Stimulated activated CD4-positive, alpha-beta T cell treated with anti-CD3 and anti-CD28 coated beads, TNF-alpha, amount 100 ng/mL, for 1 hour (primary cell): ENCODE measurements at places on chromosomes 1 and 21.

DNA sequence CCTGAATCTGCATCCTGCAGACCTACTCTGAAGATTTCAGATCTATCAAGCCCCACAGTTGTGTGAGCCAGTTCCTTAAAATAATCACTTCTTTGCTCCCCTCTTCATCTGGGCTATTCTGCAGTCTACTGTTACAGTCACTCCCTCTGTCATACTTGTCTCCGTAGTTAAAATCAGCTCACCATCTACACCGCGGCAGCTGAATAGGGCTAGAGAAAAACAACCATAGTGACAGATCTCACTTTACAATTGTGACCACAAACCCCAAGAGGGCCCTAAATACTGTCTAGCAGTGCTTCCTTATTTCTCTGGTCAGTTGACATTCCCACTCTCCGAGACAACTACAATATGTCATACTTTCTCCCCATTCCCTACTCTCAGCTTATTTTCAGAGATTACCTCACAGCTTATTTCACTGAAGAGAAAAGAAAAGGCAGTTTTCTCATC, 12.9 kb downstream of the DESI2 start:
- no peak for DNase-seq

- DNase-seq: no peak
Measured at GRCh38 chr1:197129698-197130097, 16.8 kb downstream of the ASPM start.

DNA sequence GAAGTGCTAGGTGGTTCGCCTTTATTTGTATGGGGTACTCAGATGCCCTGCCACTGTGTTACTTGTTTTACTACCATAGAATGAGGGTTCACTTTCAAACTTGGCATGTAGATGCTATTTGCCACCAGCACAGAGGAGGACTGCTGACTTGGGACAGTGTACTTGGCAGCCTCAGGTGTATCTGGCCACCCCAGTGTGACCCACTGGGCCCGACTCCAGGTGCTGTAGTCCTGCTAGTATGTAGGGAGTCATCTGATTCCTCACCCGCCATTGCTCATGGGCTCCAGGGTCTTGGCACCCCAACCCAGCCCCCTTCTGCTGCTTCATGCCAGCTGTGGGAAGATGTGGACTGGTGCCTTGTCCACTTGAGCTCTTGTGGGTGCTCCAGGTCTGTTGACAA, 40.0 kb downstream of the ZNF678 start:
- no peak for DNase-seq

GRCh38 chr1:61050541-61051442, 31.6 kb upstream of the NFIA start:
- no peak for DNase-seq

- DNase-seq: no peak
Measured at GRCh38 chr21:24225431-24225830, 1381.8 kb downstream of the MRPL39 start.

DNA sequence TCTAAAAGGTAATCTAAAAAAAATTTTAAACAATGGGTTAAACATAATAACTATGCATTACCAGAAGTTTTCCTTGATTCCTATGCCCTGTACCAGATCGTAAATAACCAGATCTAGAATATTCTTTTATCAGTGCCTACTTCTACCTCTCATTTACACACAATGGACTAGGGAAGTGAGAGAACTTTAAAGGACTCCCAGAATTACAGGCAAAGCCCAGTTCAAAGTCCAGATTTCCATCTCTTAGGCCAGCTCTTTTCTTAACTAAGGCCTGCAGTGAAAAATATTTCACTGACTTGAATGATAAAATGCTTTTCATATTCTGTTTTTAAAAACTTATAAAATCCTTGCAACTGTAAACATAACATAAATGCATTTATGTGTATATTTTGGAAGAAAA, 32.6 kb downstream of the ESRRG start:
- DNase-seq: no peak

DNA sequence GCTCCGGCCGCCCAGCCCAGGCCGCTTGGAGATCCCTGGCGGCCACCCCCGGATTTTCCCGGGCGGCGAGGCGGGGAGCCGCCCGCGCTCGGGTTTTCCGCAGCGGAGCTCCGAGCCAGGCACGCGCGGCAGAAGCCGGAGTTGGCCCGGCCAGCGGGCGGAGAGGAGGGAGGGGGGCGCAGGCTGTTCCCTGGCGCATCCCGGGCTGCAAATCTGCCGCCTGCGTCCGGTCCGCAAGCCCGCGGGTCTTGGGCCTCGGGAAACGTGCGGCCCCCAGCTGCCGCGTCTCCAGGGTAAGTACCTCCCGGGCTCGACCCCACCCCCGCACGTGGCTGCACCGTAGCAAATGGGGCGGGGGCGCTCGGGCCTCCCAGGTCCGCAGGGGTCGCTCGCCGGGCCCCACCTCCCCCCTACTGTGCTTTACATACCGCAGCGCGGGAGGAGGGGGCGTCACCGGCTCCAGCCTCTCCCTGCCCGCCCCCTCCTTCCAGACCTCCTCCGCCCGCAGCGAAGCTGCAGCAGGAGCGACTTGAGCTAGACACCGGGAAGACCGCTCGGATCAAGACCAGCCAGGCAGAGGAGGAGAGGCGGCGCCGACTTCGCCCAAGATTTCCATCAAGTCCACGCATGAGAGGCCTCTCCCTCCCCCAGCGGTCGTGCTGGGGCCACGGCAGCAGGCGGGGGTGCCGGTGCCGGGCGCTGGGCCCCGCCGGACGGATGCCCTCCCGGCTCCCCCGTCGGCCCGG, 1.6 kb downstream of the TMEM200B start:
- DNase-seq: no peak

- DNase-seq: no peak
Measured at GRCh38 chr1:6517435-6517851, 26.0 kb upstream of the PLEKHG5 start.

DNA sequence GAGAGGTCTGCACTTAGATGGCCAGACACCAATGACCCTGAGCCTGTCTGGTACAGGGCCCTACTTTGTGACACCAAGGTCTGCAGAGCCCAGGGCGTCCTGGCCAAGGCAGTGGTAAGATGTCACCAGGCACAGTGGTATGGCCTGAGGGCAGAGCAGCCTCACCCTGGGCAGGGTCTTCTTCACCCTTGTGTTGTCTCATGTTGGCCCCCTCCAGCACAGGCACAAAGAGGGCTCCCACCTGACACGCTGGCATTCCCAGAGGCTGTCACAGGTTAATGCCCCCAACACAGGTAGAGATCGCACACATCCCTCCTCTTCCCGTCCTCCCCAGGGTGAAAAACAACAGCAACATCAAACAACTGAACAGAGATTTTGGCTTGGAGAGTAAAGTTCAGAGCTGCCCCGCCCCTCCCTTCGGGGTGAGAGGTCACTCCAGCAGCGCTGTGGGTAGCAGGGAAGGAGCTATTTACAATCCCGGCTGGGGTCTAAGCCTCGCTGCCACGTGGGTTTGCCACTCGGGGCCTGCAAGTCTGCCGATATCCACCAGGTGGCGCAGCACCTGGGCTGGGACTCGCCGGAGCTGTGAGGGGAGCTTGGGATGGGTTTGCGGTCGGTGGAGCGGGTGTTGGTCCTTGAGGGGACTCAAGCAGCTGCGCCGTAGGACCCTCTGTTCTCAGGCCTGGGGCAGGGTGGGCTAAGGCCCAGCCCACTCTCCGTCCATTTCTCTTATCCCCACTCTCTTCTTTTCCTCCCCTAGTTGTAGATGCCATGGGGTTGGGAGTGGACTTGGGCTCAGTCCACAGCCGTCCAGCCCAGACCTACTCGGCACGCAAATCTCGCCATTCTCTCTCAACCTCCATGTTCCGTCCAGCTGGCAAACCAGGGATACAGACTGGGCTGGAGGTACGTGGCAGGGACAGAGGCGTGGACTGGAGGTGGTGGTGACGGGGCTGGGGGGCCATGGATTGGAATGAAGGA, 12.7 kb downstream of the EFNA3 start:
- peak; percentile 78 for DNase-seq

DNA sequence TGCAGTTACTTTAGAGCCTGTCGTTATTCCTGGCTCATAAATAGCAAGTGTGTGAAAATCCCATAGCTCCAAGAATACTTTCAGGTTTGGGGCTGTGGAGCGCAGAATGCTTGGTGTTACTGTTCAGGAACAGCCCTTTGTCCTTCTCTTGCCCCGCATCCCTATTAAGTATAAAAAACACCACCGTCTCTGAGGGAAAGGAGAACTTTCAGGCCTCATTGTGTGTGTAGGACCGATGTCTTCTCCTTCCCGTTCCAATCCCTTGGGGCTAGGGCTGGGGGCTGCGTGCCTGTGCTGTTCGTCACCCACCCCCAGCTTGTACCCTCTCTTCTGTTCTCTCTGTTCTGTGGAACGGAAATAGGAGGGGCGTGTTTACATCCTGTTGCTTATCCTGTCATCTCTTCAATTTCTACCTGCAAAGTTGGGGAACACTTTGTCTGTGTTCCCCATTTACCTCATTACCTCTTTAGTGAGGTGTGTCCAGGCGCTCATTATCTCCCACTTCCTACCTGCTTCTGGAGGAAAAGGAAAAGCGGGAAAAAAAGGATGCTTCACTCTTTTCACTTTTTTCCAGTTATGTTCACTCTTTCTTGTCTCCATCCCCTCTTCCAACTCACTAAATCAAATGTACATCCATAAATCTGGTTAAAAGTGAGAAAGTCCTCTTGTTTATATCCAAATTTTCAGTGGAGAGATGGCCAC, 788 bp upstream of the TXNIP start:
- no peak for DNase-seq

DNA sequence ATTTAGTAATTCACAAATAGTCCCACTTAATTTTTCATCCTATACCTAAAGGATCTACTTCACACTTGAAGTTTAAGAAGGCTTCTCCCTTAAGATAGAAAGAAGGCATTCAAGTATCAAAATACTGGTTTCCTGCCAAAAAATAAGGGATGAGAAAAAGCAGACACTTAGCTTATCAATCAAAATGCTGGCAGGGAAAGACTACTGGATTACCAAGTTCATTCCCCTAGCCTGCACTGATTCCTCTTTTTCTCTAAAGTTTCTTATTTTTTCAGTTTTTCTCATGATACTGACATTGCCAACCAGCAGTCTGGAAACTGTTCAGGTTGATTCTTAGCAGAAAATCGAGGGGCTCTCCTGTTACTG, 204.6 kb downstream of the GABPA start:
- no peak for DNase-seq

DNA sequence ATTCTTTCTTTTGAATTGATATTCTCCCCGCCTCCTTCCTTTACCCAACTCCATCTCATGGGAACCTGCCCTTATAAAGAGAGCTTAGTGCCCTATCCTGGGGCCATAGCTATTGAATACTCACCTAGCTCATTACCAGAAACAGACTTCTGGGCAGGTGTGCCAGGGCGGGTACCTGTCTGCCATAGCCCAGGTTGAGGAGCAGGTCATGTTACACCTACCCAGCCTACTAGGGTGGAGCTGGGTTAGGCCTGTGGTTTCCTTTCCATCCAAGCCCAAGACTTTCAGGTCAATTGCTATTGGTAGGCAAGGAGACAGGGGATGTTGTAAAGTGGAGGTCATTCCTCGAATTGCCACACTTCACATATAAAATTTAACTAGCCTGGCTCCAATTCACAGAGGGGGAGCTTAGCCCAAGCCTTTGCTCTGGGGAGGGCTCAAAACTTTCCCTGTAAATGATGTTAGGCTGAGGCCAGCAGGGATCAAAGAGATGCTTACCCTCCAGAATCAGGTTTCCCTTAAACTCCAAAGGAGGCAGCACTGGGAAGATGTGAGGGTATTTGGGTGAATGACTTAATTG, 87.1 kb upstream of the IPO9 start:
- DNase-seq: no peak

DNA sequence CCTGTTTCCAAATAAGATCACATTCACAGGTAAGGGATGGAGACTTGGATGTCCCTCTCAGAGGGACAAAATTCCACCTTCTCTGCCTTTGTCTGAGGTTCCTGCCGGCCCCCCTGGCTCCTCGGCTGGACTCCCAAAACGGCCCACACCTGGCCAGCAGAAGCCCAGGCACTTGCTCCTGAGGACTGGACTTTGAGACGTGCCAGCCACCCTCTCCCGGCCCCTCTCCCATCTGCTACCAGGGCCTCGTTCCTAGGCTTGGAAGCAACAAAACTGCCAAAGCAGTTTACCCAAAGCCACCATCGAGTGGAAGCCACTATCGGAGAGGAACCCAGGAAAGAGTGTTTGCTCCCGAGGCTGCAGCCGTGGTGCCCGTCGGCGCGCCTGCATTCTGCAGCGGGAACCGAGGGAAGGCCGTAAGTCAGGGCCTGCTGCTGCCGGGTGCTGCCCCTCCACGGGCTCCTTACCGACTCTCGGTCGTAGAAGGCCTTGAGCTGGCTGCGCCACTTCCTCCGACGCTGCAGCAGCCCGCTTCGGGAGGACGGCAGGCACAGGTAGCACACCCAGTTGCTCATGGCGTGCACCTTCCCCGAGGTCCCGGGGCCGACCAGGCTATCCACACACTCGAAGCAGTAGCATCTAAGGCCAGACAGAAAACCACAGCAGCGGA, 3.5 kb downstream of the DNMT3L start:
- no peak for DNase-seq

DNA sequence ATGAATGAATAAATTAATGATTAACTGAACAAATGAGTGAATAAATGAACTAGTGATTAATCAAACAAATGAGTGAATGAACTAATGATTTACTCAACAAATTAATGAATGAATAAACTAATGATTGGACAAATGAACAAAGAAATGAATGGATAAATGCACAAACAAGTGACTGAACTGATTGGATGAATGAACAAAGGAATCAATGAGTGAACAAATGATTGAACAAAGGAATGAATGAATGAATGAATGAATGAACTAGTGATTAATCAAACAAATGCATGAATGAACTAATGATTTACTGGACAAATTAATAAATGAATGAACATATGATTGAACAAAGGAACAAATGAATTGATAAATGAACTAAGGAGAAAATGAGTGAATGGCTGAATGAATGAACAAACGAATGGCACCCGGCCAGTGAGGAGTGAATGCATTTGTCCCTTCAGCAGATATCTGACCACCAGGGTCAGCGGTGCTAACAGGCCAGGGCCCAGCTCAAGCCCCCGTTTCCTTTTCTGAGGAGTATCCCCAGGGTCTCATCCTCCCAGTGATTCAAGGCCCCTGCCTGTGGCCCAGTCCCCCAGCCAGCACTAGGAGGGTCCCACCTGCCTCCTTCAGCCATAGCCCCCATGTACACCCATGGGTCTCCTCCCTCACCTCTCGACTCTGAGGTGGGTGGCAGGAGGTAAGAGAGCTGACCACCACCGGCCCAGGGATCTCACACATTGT, 49.9 kb downstream of the WNT9A start:
- no peak for DNase-seq

- peak; percentile 32 for DNase-seq
Measured at GRCh38 chr1:35577071-35577998, 4.2 kb downstream of the TFAP2E start.

- no peak for DNase-seq
Measured at GRCh38 chr1:67604778-67605177, 80.2 kb upstream of the GADD45A start.
